Chondrocyte (in vitro differentiated cells): ENCODE measurements at places on chromosomes 4 and X. TPM values are rescaled to one million over a fixed set of nuclear protein-coding genes. Genes with fewer than 3 reads are reported as not detected.

DNA sequence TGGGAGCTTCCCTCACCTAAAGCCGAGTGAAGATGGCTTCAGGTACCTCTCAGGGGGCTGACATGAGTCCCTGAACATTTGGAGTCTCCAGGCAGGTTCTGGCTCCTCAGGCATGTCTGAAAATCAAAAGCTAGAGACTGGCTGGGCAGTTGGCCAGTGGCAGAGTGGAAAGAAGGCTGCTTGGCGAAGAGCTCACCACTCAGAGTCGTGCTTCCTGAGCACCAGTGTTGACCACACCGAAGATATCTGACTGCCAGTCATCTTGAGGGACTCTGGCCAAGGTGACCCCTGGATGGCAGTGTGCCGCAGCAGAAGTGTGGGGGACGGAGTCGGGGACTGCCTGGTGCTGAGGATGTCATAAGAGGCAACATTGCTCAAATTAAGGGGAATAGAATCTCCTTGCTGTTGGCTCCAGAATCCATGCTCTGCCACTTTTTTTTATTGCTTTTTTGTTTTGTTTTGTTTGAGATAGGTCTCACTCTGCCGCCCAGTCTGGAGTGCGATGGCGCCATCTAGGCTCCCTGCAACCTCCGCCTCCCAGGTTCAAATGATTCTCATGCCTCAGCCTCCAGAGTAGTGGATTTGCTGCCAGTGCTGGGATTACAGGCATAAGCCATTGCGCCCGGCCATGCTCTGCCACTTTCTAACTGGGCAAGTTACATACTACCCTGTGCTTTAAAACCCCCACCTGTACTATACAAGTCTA lies 172.5 kb upstream of the GATB start:
- H3K27ac ChIP-seq: no peak overlapping the region
- H3K4me1 ChIP-seq: no peaks in the 10 kb centered on the region
- H3K27me3 ChIP-seq: peaks cover 33% of the 10 kb centered on the region
- H3K4me3 ChIP-seq: no peak overlapping the region
- H3K36me3 ChIP-seq: no peaks in the 10 kb centered on the region

- peaks cover 5% of the 10 kb centered on the region for H3K36me3 ChIP-seq
- H3K4me1 ChIP-seq: peaks cover 32% of the 10 kb centered on the region
- H3K4me3 ChIP-seq: peak overlapping the region; percentile 82
- H3K27me3 ChIP-seq: no peaks in the 10 kb centered on the region
- DNase-seq: no peak
- H3K27ac ChIP-seq: peak overlapping the region; percentile 99
These were observed 800 bp downstream of the KDM5C start for GRCh38 chrX:53223955-53224859.

GRCh38 chr4:41505161-41505661 lies 32.7 kb upstream of the LIMCH1 start:
- DNase-seq: no peak
- no peaks in the 10 kb centered on the region for H3K36me3 ChIP-seq
- H3K4me3 ChIP-seq: no peak overlapping the region

GRCh38 chrX:118758511-118758910 lies 31.1 kb downstream of the IL13RA1 start:
- H3K36me3 ChIP-seq: peaks cover 12% of the 10 kb centered on the region
- no peak overlapping the region for H3K27ac ChIP-seq
- H3K4me1 ChIP-seq: no peaks in the 10 kb centered on the region
- no peaks in the 10 kb centered on the region for H3K27me3 ChIP-seq

Gene ADAM29
- not detected in 3 replicates for total RNA-seq

GRCh38 chrX:106917830-106918500 lies 2.2 kb upstream of the CLDN2 start:
- H3K36me3 ChIP-seq: no peaks in the 10 kb centered on the region
- DNase-seq: no peak
- H3K4me1 ChIP-seq: peaks cover 24% of the 10 kb centered on the region
- H3K4me3 ChIP-seq: no peak overlapping the region
- peaks cover 3% of the 10 kb centered on the region for H3K27me3 ChIP-seq

- no peaks in the 10 kb centered on the region for H3K36me3 ChIP-seq
- no peaks in the 10 kb centered on the region for H3K4me1 ChIP-seq
- H3K4me3 ChIP-seq: no peak overlapping the region
- H3K27ac ChIP-seq: no peak overlapping the region
These were observed 174.3 kb upstream of the POU3F4 start for GRCh38 chrX:83333813-83334212.

Gene GLA
- 24.6 to 33.7 TPM (median 28.1 TPM) in 3 replicates for total RNA-seq

DNA sequence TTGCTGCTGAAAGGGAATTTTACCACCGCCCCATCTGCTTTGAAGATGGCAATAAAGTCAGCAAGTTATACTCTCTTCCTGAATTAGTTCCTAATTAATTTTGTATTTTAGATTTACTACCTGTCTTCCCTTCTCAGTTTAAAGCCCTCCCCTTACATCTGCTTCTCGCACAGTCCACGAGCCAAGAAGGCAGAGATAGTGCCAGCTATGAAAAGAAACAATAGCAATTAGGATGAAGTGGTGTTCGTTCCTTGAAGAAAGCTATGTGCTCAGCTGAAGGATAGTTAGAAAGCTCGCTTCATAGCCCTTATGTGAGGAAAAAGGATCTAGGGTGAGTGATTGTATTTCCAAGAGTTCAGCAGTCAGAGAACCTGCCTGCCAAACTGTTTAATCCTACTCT lies 1678.8 kb upstream of the TENM3 start:
- no peak for DNase-seq
- H3K27me3 ChIP-seq: peaks cover 1% of the 10 kb centered on the region
- no peaks in the 10 kb centered on the region for H3K36me3 ChIP-seq
- no peak overlapping the region for H3K4me3 ChIP-seq
- H3K4me1 ChIP-seq: peaks cover 6% of the 10 kb centered on the region
- H3K27ac ChIP-seq: no peak overlapping the region

GRCh38 chr4:6663596-6664393 lies 23.3 kb downstream of the MRFAP1 start:
- no peak overlapping the region for H3K27ac ChIP-seq
- no peaks in the 10 kb centered on the region for H3K27me3 ChIP-seq
- H3K36me3 ChIP-seq: no peaks in the 10 kb centered on the region
- no peak overlapping the region for H3K4me3 ChIP-seq
- no peak for DNase-seq
- H3K4me1 ChIP-seq: peaks cover 11% of the 10 kb centered on the region

DNA sequence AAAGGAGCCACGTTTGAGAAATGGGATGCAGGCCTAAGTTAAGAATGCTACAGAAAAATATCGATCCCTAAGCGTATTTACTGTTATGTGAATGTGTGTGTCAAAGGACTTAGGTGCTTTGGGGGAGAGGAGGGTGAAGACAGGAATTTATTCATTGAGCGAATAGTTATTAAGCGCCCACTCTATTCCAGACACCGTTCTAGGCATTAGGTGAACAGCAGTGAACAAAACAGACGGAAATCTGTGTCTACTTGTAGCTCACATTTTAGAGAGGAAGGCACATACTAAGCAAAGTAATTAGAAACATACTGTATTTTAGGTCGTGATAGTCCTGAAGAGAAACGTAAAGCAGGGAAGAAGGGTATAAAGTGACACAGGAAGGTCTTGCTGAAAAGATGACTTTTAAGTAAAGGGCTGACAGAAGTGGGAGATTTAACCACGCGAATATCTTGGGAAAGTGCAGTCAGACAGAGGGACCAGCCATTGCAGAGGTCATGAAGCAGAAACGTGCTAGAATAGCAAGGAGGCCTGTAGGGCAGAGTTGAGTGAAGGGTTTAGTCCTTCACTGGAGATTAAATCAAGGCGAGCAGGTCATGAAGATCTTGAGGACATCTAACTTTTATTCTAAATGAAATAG lies 541 bp downstream of the AIMP1 start:
- H3K36me3 ChIP-seq: peaks cover 4% of the 10 kb centered on the region
- H3K4me1 ChIP-seq: peaks cover 36% of the 10 kb centered on the region
- DNase-seq: no peak
- H3K27ac ChIP-seq: no peak overlapping the region
- no peaks in the 10 kb centered on the region for H3K27me3 ChIP-seq

GRCh38 chr4:53478671-53479456 lies 101.4 kb downstream of the FIP1L1 start:
- H3K27ac ChIP-seq: peak overlapping the region; percentile 78
- DNase-seq: no peak
- peaks cover 58% of the 10 kb centered on the region for H3K4me1 ChIP-seq
- H3K36me3 ChIP-seq: peaks cover 2% of the 10 kb centered on the region

Gene OTUD4
- total RNA-seq: 27.7 to 35.4 TPM (median 29.6 TPM) in 3 replicates

Gene ADGRL3
- total RNA-seq: 10.0 to 19.6 TPM (median 11.6 TPM) in 3 replicates

- H3K36me3 ChIP-seq: no peaks in the 10 kb centered on the region
- DNase-seq: no peak
- no peak overlapping the region for H3K27ac ChIP-seq
- H3K27me3 ChIP-seq: peaks cover 2% of the 10 kb centered on the region
These were observed 17.2 kb downstream of the ASB11 start for GRCh38 chrX:15298201-15298600.

Gene FAAH2
- total RNA-seq: 0.31 to 1.2 TPM (median 0.50 TPM) in 3 replicates

Gene PCSK1N
- 58.7 to 74.2 TPM (median 69.2 TPM) in 3 replicates for total RNA-seq

GRCh38 chr4:17717301-17717700 lies 64.1 kb downstream of the FAM184B start:
- H3K4me1 ChIP-seq: peaks cover 11% of the 10 kb centered on the region
- H3K36me3 ChIP-seq: no peaks in the 10 kb centered on the region
- H3K27me3 ChIP-seq: no peaks in the 10 kb centered on the region
- no peak overlapping the region for H3K27ac ChIP-seq

- H3K27ac ChIP-seq: no peak overlapping the region
- no peak overlapping the region for H3K4me3 ChIP-seq
- H3K4me1 ChIP-seq: no peaks in the 10 kb centered on the region
These were observed 67.3 kb downstream of the SPRY1 start for GRCh38 chr4:123463869-123464268.

DNA sequence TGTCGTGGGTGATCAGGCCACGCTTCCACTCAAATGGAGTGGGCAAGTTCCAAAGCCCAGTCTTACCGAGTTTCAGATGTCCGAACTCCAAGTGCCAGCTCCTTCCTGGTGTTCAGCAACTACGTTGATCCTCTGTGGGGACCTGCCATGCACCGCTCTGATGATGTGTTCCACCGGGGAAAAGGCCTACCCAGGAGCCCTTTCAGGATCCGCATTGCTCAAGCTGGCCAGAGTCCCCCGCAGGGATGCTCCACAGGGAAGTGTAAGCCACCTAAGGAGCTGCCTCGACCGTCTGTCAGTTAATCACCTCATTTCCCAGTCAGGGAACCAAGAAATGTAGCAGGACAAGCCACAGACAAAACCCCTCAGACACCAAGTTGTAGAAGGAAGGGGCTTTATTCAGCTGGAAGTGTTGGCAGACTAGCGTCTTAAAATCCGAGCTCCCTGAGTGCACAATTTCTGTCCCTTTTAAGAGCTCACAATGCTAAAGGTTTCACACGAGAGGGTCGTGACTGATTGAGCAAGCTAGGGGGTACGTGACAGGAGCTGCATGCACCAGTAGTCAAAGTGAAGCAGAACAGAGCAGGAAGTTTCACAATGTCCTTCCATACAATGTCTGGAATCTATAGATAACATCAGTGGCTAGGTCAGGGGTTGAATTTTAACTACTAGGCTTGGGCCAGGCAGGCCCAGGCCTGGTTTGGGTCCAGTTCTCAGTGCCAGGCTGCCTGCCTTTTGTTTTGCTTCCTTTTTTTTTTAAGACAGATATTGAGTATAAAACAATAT lies 126.2 kb upstream of the ZDHHC15 start:
- no peaks in the 10 kb centered on the region for H3K4me1 ChIP-seq
- H3K27ac ChIP-seq: no peak overlapping the region
- DNase-seq: no peak
- no peaks in the 10 kb centered on the region for H3K27me3 ChIP-seq

GRCh38 chr4:2313366-2313765 lies 51.5 kb upstream of the MXD4 start:
- H3K4me3 ChIP-seq: no peak overlapping the region
- no peak overlapping the region for H3K27ac ChIP-seq
- peaks cover 11% of the 10 kb centered on the region for H3K27me3 ChIP-seq
- peaks cover 11% of the 10 kb centered on the region for H3K36me3 ChIP-seq
- no peaks in the 10 kb centered on the region for H3K4me1 ChIP-seq
- DNase-seq: no peak

- peaks cover 1% of the 10 kb centered on the region for H3K36me3 ChIP-seq
- peaks cover 11% of the 10 kb centered on the region for H3K4me1 ChIP-seq
- H3K27ac ChIP-seq: no peak overlapping the region
- no peak overlapping the region for H3K4me3 ChIP-seq
- peaks cover 4% of the 10 kb centered on the region for H3K27me3 ChIP-seq
These were observed 227.2 kb downstream of the COX18 start for GRCh38 chr4:72842323-72842722.

DNA sequence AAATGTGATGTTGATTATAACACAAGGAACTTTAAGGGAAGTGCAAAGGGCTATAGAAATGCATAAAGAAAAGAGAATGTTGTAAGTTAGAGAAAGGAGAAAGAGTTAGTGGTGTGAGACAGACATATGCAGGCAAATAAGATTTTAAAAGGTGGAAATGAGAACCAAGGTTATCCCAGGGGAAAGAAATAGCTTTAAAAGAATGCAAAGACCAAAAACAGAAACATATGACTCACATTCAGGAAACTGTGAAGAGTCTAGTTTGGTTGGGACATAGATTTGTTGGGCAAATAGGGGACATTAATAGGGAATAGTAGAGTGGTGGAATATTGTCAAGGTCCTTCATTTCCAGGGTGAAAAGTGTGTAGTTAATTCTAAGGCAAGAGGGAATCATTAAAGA lies 52.4 kb downstream of the MAPK10 start:
- no peaks in the 10 kb centered on the region for H3K27me3 ChIP-seq
- H3K4me1 ChIP-seq: peaks cover 33% of the 10 kb centered on the region
- DNase-seq: no peak
- peaks cover 3% of the 10 kb centered on the region for H3K36me3 ChIP-seq
- H3K27ac ChIP-seq: peak overlapping the region; percentile 69

Gene PDK3
- total RNA-seq: 42.8 to 47.5 TPM (median 44.1 TPM) in 3 replicates

DNA sequence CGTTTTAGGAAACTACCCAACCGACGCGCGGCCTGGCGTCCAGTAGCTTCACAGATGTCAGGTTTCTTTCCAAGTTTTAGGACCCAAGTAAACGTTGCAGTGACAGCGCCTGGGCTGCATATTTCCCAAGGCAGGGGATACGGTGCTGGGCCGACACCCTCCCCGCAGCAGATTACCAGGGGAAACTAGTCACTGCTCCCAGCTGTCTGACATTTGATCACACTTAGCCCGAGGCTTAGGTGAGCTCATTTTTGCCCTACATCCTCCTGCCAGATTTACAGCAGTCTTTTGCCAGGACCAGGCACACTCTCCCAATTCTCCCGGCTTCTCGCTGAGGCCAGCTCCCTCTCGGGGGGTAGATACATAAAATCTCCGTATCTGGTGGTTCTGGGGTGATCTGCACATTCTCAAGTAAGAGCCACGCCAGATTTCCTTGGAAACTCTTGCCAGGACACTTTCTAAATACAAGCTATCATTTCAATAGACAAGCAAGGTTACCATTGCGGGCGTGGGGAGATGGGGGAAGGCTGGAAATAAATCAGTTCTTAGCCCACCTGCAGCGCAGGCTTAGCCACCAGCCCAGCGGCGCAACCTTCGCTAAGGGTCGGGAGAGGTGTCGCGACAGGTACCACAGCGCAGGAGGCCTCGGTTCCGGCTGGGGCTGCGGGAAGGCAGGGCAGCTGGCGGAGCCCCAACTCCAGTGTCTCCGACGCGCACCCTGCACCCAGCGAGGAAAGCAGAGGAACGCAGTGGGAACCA lies 2.5 kb upstream of the SOX3 start:
- H3K36me3 ChIP-seq: no peaks in the 10 kb centered on the region
- H3K4me1 ChIP-seq: peaks cover 13% of the 10 kb centered on the region
- DNase-seq: no peak

Gene MAGEA9B
- not detected in 3 replicates for total RNA-seq

Gene SLC6A14
- not detected in 3 replicates for total RNA-seq

Gene CDS1
- 0.26 to 0.30 TPM in 2 of 3 replicates, not detected in the other for total RNA-seq

- H3K27me3 ChIP-seq: peaks cover 12% of the 10 kb centered on the region
- H3K27ac ChIP-seq: no peak overlapping the region
- no peaks in the 10 kb centered on the region for H3K4me1 ChIP-seq
- DNase-seq: no peak
- H3K4me3 ChIP-seq: no peak overlapping the region
These were observed 175.8 kb downstream of the COMMD8 start for GRCh38 chr4:47287735-47288134.
